Left lung (tissue), 14 donors: ENCODE measurements at places on chromosomes 12 and 14. TPM values are rescaled to one million over a fixed set of nuclear protein-coding genes. Genes with fewer than 3 reads are reported as not detected.
A peak's percentile ranks its signal among the peaks of the same experiment; 100 is the strongest.

GRCh38 chr12:49907352-49907751 is 3.7 kb upstream of the FAIM2 start:
- peak; percentile 24 for DNase-seq

GRCh38 chr12:75862692-75863471 is 168.7 kb downstream of the PHLDA1 start:
- DNase-seq = no peak

DNA sequence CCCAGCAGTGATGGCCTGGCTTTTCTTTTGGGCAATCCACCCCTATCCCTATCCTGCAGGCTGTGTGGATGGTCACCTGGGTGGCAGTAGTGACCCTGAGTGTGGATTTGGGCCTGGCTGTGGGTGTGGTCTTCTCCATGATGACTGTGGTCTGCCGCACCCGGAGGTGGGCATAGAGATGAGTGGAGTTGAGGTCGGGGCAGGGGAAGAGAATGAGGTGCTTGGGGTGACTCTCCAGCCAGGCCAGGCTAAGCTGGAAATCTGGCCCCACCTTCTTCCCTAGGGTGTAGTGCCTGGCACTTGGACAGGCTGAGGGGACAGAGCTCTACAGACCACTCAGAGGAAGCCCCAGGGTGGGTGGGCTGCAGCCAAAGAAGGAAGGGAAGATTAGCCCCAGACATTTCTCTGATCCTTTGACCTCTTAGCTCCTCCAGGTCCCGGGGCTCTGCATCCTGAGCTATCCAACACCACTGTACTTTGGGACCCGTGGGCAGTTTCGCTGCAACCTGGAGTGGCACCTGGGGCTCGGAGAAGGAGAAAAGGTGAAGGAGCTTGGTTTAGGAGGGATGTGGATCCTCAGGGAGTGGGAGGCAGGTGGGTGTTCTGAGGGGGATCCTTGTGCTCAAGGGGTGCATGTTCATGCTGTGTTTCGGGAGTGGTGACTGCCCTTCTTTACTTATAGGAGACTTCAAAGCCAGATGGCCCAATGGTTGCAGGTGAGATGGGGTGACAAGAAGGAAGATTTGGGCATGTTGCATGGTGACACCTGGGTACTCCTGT is 8.4 kb downstream of the B4GALNT1 start:
- DNase-seq = no peak

GRCh38 chr14:34161351-34162082 is 210.6 kb upstream of the EGLN3 start:
- no peak for DNase-seq

DNA sequence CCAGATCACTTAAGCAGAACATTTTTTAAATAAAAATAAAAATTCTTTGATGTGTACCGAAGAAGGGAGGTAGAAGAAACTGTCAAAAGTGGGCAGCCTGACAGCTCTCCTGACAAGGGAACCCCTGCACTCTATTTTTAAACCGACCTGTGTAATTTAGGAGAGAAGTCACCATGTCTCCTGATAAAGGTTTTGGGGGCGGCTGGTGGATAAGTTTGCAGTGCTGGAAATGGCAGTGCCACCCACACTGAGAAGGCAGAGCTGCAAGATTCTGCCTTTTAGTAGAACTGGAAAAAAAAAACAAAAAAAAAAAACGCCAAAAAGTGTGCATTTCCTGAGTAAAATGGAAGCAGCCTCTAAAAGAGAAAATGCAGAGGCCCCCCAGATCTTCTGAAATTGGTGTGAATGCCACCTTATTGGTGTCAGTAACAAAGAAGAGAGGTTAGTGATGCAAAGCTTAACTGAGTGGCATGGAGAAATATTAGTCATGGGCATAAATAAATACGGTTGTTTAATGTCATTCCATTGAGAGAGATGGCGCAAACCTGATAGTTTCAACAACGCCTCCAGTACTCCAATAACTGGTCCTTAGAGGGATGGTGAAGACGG is 24.7 kb downstream of the DUSP6 start:
- no peak for DNase-seq

DNA sequence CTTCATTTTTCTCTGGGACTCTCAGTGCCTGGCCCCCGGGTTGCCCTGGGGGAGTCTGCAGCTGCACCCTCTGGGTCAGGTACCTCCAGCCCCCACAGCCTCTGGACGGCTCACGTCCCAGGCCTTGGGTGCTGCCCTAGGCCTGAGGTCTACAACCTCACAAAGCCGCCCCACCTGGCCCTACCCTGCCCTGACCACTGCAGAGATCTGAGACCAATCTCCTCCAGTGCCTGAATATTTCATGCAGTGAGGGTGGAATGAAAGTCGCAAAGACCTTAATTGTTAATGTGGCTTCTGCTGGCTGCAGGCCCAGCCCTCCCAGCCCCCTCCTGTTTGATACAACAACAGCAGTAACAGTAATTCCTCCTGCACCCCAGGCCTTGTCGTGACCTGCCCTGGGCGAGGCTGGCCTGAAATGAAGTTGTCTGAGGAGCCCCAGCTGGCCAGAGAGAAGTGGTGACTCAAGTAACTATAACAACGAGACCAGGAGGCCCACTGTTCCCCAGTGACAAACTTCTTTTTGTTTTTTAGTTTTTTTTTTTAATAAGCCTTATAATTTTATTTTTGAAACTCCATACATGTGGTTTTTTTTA is 8.8 kb upstream of the CCDC85C start:
- DNase-seq = no peak

Gene DUSP16
- 45.6 TPM for total RNA-seq

Gene CCDC38
- 0.18 TPM for total RNA-seq

Gene GALNT16
- 3.0 TPM for total RNA-seq

Gene NKX2-1
- 251 TPM for total RNA-seq

DNA sequence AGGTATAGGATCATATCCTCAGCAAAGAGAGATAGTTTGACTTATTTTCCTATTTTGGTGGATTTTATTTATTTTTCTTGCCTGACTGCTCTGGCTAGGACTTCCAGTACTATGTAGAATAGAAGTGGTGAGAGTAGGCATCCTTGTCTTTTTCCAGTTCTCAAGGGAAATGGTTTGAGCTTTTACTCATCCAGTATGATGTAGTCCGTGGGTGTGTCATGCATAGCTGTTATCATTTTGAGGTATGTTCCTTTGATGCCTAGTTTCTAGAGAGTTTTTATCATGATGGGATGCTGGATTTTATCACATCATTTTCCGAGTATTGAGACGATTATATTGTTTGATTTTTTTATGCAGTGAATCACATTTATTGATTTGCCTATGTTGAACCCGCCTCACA is 97.2 kb downstream of the MGAT4C start:
- DNase-seq = no peak

GRCh38 chr14:96906434-96906833 is 109.3 kb downstream of the VRK1 start:
- no peak for DNase-seq

Gene RBP5
- 2.3 TPM for total RNA-seq

DNA sequence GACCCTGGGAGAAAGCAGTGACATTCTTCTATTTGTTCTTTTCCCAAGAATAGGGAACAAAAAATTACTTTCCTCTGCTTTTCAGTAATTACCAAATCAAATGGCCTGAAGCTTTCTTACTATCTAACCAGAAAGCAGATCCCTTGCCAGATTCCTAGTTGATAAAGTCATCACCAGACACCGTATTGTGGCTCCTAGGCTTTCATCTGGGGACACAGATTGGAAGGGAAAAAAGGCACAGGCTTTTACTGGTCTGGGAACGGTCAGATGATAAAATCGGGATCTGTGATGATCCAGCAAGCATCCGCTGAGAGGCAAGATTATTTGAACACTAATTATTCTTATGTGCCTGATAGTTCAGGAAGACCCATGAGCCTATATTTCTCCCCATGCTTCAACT is 79.1 kb upstream of the BCL2L14 start:
- DNase-seq = no peak
